ENCODE measurements at places on chromosomes 6 and 20.

DNA sequence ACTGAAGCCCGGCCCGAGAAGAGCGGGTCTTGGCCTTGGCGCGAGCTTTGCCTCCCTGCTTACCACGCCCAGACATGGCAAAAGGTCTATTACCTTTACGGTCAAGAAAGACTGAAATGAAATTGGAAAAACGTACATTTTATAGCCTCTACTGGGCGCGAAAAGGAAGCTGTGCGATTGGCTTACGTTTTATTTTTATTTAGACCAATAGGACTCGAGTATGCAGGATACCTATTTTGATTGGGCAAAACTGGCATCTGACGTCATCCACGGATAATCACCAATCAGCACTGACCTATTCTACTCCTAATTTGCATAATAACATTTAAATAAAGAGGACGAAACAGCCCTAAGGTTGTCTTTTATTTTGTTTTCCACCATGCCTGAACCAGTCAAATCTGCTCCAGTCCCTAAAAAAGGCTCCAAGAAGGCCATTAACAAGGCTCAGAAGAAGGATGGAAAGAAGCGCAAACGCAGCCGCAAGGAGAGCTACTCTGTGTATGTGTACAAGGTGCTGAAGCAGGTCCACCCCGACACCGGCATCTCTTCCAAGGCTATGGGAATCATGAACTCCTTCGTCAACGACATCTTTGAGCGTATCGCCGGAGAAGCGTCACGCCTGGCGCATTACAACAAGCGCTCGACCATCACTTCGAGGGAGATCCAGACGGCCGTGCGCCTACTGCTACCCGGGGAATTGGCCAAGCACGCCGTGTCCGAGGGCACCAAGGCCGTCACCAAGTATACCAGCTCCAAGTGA, 97.4 kb downstream of the OR2B2 start:
- DNase-seq = peak; percentile 98

DNA sequence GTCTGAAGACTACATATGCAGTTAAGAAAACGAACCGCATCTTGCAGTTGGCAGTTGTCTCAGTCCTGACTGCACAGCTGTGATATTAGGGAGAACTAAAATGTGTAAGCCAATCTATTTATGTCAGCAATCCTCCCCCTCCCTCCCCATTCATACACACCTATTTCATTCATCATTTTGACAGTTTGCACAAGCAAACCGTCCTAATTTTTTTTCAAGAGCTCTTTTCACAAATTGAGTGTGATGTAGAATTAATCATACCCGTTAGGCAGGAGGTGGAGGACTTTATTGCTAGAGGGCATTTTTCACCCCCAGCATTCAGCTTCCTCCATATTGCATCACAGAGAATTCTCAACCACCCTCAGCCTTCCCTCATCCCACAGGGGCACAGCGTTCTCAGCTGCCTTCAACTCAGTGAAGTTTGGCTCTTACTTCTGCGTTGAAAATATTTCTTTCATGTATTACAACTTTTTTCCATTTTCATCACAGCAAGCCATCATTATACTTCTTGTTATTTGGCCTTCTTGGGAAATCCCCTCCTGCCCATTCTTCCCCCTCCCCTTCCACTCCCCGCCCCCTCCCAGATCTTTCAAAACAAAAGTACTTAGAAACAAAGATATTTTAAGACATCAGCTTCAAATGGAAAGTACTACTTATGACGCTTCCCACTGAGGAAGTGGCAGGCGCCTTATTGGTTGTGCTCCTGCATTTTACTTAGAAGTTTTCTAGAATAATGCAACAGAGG, 37.5 kb downstream of the NOX3 start:
- DNase-seq = peak; percentile 91

GRCh38 chr6:52617087-52617486, 40.2 kb upstream of the TRAM2 start:
- DNase-seq = peak; percentile 61

- peak; percentile 29 for DNase-seq
Measured at GRCh38 chr6:70299456-70299855, 3.4 kb downstream of the COL9A1 start.

DNA sequence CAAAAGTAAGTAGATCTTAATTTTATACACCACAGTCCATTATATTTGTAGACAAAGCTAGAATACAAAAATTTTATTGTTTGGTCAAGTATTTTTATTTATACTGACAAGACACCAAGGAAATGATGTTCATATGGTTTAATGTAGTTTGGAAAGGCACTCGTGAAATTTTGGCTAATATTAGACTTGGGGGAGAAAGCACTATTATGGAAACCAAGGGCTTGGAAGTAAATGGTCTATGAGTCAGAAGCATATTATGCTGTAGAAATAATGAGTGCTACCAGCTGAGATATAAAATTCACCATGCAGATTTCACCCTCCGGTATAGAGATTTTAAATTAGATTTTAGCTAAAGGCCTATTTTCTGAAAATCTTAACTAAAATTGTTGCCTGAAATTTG, 233.6 kb downstream of the KCNQ5 start:
- no peak for DNase-seq

- no peak for DNase-seq
Measured at GRCh38 chr20:5718896-5719595, 31.2 kb upstream of the SHLD1 start.

- DNase-seq = no peak
Measured at GRCh38 chr6:28490205-28490890, 25.2 kb downstream of the GPX6 start.

DNA sequence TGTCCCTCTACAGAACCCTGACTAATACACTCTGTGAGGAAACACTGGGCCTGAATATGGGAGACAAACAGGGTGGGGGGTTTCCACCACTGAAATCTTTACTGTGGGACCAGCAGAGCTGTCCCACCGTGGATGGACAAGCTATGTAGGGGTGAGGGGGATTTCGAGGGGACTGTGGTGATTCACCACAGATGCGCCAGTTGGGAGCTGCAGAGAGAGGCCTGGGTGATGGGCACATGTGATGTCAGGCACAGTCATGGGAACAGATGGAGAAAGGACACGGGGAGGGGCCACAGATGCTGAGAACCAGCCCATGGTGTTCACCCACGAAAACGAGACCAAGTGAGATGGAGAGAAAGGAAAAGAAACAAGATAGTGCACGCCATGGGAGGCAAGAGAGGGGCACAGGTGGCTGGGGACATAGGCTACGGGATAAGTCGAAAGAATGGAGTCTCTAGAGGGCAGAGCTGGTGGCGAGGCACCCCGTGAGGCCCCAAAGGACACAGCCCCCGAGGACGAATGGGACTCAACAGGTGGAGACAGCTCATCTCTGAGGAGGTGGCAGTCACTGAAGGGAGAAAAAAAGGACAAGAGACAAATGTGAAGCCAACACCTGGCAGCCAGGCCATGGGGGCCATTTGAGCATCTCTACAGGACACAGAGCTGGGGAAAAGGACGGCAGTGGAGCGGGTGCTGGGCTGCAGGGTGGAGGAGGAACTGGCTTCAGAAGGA, 10.5 kb upstream of the RAMACL start:
- no peak for DNase-seq

DNA sequence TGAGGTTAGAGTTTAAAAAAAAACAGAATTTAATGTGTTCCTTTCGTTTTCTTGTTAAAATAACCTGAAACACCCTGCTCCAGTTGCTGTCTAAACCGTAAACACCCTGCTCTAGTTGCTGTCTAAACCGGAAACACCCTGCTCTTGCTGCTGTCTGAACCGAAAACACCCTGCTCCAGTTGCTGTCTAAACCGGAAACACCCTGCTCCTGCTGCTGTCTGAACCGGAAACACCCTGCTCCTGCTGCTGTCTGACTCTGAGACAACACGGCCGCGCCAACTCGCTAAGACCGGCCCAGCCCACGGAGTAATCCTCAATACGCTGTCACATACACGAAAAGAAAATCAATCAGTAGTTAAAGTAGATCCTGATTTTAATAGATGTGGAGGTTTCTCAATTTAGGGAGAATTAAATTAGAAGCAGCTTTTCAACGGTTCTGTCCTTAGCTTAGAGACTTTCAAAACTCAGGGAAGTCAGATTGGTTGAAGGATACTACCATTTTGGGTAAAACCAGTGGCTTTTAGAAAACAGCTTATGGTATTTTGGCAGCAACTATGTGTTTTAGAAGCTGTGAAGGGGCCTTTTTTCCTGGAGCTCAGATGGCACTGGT, 98.3 kb downstream of the RAMACL start:
- peak; percentile 23 for DNase-seq

DNA sequence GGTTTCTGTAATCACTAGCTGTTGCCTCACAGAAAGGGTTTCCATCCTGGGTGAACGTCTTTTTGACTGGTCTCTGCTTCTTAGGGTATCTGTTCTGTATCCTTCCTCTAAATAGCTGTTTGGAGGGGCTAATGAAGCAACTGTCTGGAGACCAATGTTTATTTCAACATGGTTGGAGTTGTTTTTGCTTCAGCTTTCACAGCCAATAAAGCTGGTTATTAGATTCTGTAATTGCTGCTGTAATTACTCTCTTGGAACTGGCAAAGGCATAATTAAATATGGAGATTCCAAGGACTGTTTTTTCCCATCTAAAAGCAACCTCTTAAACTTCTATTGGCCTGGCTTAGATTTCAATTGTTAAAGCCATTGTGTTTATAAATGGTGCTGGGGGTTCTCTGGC, 31.9 kb downstream of the CHMP4B start:
- no peak for DNase-seq

DNA sequence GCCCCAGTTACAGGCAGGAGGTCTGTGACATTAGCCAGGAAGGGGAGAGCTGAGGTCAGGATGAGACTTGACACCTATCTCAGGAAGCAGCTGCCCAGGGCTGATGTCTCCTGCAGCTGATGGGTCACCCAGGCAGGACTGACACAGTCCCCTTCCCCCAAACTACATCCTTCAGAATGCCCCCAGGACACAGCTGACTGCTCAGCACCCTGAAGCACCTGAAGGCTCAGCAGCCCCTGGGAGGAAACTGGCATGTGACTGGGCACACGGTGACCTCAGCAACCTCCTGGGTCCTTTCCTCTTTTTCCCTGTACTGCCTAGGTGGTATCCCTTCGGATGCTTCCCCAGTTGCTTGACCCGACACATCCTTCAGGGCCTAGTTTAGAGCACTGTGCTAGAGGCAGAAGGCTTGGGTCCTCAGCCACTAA, 1.9 kb downstream of the SDC4 start:
- DNase-seq = peak; percentile 9

DNA sequence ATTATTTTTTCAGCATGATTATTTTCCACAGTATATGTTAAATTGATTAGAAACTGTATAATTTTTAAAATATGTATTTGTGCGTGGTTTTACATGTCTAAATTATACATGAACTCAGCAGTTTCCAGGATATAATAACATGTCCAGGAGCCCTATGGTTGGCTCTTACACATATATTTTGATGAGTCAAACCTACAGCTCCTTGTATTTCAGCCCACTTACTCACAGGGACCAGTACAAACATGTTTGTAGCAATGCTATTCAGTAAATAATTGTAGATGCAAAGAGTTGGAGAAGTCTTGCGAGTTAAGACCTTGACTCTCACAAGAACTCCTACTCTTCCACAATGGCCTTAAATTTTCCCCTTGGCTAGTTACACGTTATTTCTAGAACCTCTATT, 107.2 kb upstream of the SASH1 start:
- no peak for DNase-seq

- DNase-seq = no peak
Measured at GRCh38 chr20:26208296-26209091, 511.8 kb upstream of the ZNF337 start.

- DNase-seq = no peak
Measured at GRCh38 chr6:89547281-89547680, 91.3 kb downstream of the LYRM2 start.

GRCh38 chr20:11807054-11808048, 110.3 kb upstream of the BTBD3 start:
- no peak for DNase-seq

GRCh38 chr6:3120765-3121089, 2.2 kb downstream of the BPHL start:
- DNase-seq = no peak

DNA sequence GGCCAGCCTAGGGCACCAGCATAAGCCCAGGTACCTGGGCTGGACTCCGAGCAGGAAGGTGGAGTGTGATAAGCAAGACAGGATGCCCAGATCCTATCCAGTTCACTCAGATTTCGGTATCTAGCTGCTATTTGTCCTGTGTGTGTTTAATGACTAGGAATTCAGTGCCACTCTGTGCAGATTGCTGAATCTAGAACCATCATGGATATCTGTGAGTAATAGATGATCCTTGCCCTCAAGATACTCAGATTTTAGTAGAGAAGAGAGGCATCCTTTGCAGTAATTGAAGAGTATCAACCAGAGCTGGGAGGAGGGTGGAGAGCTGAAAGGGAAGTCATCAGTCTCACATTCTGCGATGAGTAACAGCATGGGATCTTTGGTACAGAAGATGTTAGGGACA, 155.0 kb upstream of the ARID1B start:
- no peak for DNase-seq

- DNase-seq = no peak
Measured at GRCh38 chr20:62719250-62719935, 10.8 kb downstream of the NTSR1 start.

- DNase-seq = no peak
Measured at GRCh38 chr20:15031546-15032351, 694.3 kb upstream of the FLRT3 start.

- DNase-seq = peak; percentile 27
Measured at GRCh38 chr6:75735491-75736186, 13.4 kb upstream of the MYO6 start.

GRCh38 chr20:33521461-33521860, 31.6 kb downstream of the CBFA2T2 start:
- DNase-seq = no peak

DNA sequence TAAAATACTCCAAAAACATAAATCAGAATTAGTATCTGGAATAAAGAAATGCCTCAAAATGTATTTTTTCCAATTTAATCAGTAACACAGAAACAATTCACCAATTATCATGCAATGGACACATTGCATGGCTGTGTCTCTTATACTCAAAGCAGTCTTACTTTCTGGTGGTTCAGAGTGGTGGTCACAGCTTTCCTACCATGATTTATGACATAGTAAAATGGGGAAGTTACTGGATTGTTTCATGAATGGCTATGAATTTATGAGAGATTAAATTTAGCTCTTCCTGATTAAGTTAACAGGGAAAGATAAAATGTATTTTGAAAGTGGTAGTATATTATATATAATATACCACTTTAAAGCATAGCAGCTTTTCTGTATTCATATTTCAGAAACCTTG, 331.5 kb upstream of the MAP3K7 start:
- DNase-seq = peak; percentile 72

- DNase-seq = no peak
Measured at GRCh38 chr20:60786686-60787217, 465.3 kb upstream of the CDH4 start.

All from OCI-M1 (cell line).